ENCODE measurements at places on chromosomes 2 and 18. TPM values are rescaled to one million over a fixed set of nuclear protein-coding genes. Genes with fewer than 3 reads are reported as not detected.

AGXT gene
- polyA plus RNA-seq = not detected

TMEM247 gene
- polyA plus RNA-seq = not detected

DSG4 gene
- 0.50 TPM for polyA plus RNA-seq

ABCB11 gene
- polyA plus RNA-seq = 0.03 TPM

PTPN18 gene
- polyA plus RNA-seq = 8.7 TPM

HOXD13 gene
- not detected for polyA plus RNA-seq
